ENCODE measurements at places on chromosomes 6 and 20.

GRCh38 chr6:34249469-34250261 lies 859 bp upstream of the SMIM29 start:
- no peak for DNase-seq

GRCh38 chr6:20061952-20062351 lies 150.3 kb downstream of the MBOAT1 start:
- DNase-seq, result no peak

DNA sequence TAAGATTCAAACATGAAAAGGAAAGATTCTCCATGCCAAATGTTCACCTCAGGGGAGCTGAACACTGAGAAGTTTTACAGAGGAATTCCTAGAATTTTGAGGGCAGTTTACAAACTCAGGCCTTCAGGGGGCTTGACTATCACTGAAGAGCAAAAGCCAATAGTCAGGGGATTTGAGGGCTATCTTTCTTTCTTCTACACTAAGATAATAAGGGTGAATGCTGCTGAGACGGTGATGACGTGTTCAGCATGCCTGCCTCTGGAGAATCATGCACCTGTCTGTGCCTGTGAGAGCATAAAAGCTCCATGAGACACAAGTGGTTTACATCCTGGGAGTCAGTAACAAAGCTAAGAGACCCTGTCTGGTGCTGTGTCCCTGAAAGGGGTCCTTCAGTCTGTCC lies 1085.6 kb downstream of the KIF16B start:
- DNase-seq, result no peak

- DNase-seq, result no peak
Observed at GRCh38 chr6:152482289-152482688, 154.9 kb downstream of the SYNE1 start.
